ENCODE measurements at places on chromosomes 4 and X.

DNA sequence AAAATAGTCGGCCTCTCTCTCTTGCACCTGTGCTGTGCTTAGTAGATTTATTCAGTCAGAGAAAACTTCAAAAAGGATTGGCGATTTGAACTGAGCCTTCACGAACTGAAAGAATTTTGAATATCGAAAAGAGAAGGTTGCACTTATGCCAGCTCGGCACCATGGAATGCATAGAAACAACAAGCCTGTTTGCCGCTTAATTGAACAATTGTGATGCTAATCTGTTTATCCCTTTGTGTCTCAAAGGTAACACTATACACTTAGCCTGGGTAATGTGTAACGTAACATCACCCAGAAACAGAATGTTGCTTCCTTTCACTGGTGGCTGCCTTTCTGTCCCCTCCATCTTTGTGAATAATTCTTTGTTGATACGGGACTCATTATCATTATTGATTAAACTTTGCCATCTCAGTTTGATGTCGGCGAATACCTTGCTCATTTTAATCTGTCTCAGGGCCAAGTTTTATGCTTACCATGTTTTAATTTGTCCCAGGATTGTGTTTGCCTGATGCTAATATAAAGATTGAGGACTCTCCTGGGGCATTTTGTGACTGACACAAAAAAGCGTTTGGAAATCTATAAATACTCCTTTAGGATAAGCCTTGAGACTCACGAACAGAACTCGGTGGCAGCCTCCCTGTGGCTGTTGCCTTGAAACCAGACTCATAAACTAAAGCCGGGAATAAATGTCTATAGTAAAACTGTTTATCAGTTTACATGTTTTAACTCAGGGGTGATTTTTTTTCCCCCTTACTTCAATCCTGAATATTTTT lies 400.5 kb downstream of the RAPGEF2 start:
- DNase-seq, result no peak

GRCh38 chrX:154327038-154327820 lies 31.6 kb downstream of the TKTL1 start:
- DNase-seq, result no peak

DNA sequence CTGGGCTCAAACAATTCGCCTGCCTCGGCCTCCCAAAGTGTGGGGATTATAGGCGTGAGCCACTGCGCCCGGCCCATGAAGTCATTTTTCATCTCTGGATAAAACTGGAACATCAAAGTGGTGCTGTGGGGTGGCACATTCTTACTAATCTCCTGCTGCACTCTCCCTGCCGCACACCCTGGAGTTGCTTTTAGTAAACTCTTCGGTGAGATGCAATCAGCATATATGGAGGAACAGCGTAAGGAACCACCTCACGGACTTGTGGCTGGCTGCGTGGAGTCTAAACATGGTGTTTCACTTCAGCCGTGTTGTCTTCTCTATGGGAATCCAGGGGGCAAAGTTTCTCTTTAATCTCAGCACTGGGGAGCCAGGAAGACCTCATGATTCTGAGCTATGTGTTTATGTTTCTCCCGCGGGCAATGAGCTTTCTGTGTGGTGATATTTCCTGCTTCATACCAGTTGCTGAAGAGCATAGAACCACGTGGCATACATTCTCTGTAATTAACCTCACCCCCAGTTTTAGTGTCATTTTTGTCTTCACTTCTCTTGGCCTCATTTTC lies 2.1 kb upstream of the RHOH start:
- DNase-seq, result no peak

GRCh38 chr4:129334136-129334535 lies 238.2 kb downstream of the C4orf33 start:
- DNase-seq, result no peak

DNA sequence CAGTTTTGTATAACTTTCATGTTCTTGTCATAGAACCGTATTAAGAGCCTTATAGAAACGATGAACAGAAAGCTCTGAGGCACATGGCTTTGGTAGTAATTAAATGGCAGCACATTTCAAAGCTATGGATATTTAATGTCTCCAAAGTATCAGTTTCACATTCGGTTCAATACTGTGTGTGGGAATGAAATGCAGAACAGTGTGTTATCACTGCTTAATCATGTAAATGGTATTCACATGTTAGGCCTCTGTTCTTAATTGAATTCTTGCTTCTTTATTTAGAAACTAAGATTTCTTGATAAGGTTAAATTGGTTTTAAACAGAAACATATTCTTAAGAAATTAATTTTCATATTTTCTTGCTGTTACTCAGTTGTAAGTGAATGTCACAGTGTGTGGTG lies 701.0 kb upstream of the PITX2 start:
- DNase-seq, result no peak

- DNase-seq, result no peak
Observed at GRCh38 chr4:184763150-184763780, 29.4 kb upstream of the CENPU start.

- peak; percentile 86 for DNase-seq
Observed at GRCh38 chr4:6221851-6222760, 21.8 kb upstream of the JAKMIP1 start.

- DNase-seq, result no peak
Observed at GRCh38 chr4:2944091-2944482, 19.1 kb downstream of the NOP14 start.

- DNase-seq, result no peak
Observed at GRCh38 chrX:154412468-154412867, 1.1 kb downstream of the TAFAZZIN start.

GRCh38 chr4:10334506-10335028 lies 122.7 kb downstream of the ZNF518B start:
- DNase-seq, result no peak

DNA sequence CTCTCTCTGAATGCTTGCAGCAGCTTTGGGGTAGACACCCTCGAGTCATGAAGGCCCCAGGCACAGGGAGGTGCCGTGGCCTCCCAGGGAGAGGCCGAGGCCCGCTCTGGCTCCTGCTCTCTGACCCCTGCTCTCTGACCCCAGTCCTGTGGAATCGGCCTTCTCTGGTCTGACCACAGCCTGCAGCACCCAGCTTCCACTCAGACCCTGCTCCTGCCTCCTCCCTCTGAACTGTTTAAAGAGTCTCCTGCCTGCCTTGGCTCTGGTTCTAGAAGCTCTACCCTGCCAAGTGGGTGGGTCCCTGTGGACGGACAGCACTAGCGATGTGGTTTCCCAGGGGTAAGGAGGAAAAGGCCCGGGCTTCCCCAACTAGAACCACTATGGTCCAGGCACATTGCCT lies 78.2 kb upstream of the TMEM150C start:
- no peak for DNase-seq

DNA sequence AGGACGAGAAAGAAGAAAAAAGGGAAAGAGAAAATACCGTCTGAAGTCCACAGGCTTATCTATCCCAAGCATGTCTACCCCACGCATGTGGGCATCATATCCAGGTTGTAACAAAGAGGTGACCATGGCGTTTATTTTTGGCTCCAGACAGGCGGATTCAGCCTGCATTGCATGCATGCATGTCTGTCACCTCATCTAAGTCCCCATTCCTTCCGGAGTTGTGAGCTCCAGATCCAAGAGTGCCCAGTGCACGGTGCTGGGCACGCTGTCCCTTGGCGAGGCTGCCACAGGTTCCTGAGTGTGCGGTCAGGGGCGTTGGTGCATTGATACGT lies 905 bp upstream of the GALNTL6 start:
- DNase-seq, result no peak

DNA sequence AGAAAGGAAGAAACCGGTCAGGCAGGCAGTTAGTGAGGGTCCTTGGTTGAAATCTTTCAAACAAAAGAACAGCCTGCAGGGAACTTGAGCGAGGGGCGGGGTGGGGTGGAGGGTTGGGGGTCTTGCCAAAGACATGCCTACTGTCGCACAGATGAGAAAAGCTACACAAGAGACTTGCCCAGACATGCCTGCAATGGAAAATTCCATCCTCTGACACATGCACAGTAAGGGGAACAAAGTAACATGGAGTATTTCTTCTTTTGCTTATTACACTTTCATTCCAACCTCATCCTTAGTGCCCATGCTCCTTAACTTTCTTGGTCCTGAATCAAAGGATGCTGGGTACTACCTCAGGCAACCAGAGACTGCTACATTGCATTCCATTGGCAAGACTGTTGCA lies 1491.2 kb downstream of the STIM2 start:
- no peak for DNase-seq

- no peak for DNase-seq
Observed at GRCh38 chr4:6470502-6471306, 1.7 kb downstream of the PPP2R2C start.

- no peak for DNase-seq
Observed at GRCh38 chr4:92634882-92635281, 331.1 kb downstream of the GRID2 start.

GRCh38 chr4:37440501-37440900 lies 196.0 kb downstream of the NWD2 start:
- DNase-seq, result no peak

GRCh38 chrX:13689741-13690211 lies 848 bp downstream of the RAB9A start:
- no peak for DNase-seq

DNA sequence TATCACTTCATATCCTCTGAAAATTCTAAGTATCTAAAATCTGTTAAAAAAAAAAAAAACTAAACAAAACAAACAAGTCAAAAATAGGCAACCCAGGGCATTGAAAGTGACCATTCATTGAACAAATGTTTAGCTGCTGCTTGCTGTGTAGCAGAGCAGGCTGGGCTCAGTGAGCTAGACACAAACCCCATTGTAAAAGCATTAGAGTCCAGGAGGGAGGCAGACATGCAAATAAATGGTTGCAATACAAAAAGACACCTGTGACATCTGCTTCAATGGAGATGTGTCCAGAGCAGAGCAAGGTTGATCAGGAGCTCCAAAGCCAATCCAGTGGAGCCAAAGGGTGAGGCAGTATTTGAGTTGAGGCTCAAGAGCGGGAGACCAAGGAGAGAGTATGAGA lies 267.3 kb upstream of the GATB start:
- DNase-seq, result peak; percentile 86

- no peak for DNase-seq
Observed at GRCh38 chr4:124304941-124305340, 407.6 kb downstream of the ANKRD50 start.

GRCh38 chrX:41386222-41386990 lies 52.4 kb downstream of the DDX3X start:
- DNase-seq, result no peak

- no peak for DNase-seq
Observed at GRCh38 chr4:82745173-82745842, 53.3 kb downstream of the SCD5 start.

DNA sequence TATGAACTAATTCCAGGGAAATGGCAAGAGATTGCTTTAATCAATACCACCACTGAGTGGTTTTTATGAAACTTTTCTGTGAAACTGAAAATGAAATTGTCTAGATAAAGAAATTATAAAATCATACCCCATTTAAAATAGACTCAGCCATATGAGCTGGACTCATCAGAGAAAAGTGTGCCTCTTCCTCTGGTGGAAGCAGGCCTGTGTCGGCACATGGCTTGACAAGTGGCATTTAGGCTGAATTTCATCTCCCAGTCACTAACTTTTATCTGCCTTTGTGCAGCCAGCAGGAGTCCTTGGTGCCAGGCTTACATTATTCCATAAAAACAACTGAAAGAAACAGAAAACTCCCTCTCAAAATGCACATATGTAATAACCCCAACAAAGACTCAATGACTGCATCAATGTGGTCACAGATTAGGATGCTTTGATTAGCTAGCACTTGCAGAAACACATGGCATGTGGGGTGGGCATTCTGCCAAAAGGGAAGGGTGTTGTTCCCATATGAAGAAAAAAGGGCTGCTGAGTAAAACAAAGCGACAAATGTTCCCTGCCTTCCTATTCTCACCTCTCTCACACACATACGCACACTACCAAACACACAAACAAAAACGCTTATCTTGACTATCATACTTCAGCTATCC lies 232.3 kb downstream of the PABPC4L start:
- no peak for DNase-seq

- no peak for DNase-seq
Observed at GRCh38 chr4:151703401-151703800, 57.4 kb downstream of the GATB start.

- DNase-seq, result no peak
Observed at GRCh38 chr4:51858605-51859202, 15.8 kb downstream of the DCUN1D4 start.

DNA sequence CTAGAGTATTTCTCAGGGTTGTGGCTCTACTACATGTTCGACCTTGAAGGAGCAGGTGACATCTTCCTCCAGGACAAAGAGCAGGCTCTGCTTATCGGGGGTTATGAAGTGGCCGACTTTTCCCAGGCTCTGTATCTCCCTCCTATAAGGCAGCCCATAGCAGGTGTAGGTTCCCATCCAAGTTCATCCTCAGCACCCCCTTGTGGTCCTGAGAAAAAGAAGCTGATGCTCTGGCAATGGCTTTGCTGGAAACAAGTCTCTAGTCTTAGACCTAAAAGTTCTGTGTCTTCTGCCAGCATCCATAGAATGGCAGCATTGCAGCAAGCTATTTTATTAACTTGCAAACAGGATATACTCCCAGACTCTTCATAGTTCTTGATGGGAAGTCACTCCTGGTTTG lies 836.6 kb upstream of the PRKX start:
- peak; percentile 41 for DNase-seq

- no peak for DNase-seq
Observed at GRCh38 chr4:47374477-47374876, 89.0 kb downstream of the COMMD8 start.

Measured in NCI-H526 (cell line).